ENCODE measurements at places on chromosomes 7 and 10. TPM values are rescaled to one million over a fixed set of nuclear protein-coding genes. Genes with fewer than 3 reads are reported as not detected.

The FGFBP3 gene
- polyA plus RNA-seq = 54.6 TPM

The BLNK gene
- not detected for polyA plus RNA-seq

The PNLIPRP2 gene
- polyA plus RNA-seq = 0.11 TPM

The GNGT1 gene
- not detected for polyA plus RNA-seq

The ZNF438 gene
- 0.86 TPM for polyA plus RNA-seq

GRCh38 chr10:126380352-126381076 lies 7.8 kb downstream of the ADAM12 start:
- no peaks in the 10 kb centered on the region for H3K4me1 ChIP-seq
- no peak for DNase-seq
- H3K4me3 ChIP-seq = no peak overlapping the region

GRCh38 chr10:49643241-49644034 lies 29.6 kb downstream of the CHAT start:
- H3K27ac ChIP-seq = no peak overlapping the region
- H3K27me3 ChIP-seq = no peaks in the 10 kb centered on the region

DNA sequence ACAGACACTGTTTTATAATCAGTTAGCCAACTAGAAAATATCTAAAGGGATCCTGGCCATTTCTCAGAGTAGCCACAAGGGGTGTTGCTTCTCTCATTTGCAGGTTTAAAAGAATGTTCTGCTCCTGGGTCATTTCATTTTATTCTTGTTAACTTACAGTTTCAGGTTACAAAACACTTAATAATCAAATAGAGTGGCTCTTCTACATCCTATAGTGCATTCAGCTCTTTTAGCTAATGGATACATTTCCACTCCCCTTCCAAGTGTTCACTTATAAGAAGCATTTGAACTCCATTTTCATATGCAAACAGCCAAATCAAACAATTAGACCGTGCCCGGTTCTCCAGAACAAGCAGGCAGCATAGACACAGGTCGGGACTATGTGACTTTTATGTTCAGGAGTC lies 117.5 kb downstream of the TRIL start:
- no peak overlapping the region for H3K27ac ChIP-seq
- DNase-seq = no peak
- no peaks in the 10 kb centered on the region for H3K36me3 ChIP-seq
- H3K27me3 ChIP-seq = no peaks in the 10 kb centered on the region
- no peak overlapping the region for H3K4me3 ChIP-seq

GRCh38 chr7:154598396-154598795 lies 404.5 kb downstream of the PAXIP1 start:
- no peak for DNase-seq
- no peaks in the 10 kb centered on the region for H3K36me3 ChIP-seq
- no peaks in the 10 kb centered on the region for H3K27me3 ChIP-seq
- no peak overlapping the region for H3K27ac ChIP-seq
- H3K4me1 ChIP-seq = no peaks in the 10 kb centered on the region

DNA sequence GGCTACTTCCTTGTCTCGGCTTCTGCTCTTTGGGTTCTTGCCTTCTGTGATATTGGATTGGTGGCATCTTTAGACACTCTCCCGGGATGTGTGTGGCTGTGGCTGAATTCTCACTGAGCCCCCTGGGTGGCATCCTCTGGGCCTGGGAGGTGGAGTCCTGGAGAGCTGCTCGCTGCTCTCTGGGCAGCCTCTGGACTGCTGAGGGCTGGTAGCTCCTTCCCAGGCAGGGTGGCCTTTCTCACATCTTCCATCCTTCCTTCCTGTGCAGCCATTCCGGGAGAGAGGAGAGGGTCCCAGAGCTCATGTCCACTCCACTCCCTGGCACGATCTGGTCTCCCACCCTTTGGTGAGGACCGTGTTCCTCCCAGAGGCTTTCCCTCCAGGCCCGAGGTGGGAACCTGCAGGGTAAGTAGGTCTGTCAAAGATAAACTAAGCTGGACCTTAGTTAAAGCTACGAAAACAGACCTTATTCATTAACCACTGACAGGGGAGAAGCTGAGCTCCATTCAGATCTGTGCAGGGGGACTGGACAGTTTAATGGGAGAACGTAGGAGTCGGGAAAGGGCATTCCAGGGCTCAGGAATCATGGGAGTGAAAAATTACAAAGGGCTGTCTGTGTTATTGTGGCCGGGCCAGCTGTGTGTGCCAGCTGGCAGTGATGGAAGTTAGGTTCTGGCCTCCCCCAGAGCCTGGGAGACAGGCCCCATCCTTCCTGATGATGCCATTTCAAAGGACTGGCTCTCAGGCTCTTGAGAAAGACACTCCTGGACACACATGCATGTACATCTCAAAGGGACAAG lies 8.7 kb downstream of the ATP6V0E2 start:
- H3K36me3 ChIP-seq = no peaks in the 10 kb centered on the region
- no peak for DNase-seq
- no peak overlapping the region for H3K27ac ChIP-seq
- H3K4me3 ChIP-seq = no peak overlapping the region
- H3K4me1 ChIP-seq = peaks cover 5% of the 10 kb centered on the region
- no peaks in the 10 kb centered on the region for H3K27me3 ChIP-seq

- H3K36me3 ChIP-seq = no peaks in the 10 kb centered on the region
- no peak overlapping the region for H3K4me3 ChIP-seq
- H3K27ac ChIP-seq = no peak overlapping the region
- H3K27me3 ChIP-seq = no peaks in the 10 kb centered on the region
- DNase-seq = peak; percentile 5
Observed at GRCh38 chr10:35300063-35300699, 36.1 kb upstream of the CCNY start.

DNA sequence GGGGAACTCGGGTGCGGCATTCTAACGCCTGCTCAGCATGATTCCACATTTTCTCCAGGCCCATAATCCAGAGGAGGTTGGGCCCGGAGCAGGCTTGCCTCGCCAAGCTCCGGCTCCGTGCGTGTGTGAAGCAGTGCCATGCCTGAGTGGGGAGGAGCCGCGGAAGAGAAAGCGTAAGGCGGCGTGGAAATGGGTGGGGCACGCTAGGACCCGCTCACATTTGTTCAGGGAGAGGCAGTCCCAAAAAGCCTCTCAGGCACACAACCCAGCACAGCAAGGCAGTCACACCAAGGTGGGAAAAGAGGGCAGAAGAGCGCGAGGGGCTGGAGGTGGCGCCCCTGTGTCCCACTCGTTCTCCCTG lies 695 bp upstream of the VDAC2 start:
- no peaks in the 10 kb centered on the region for H3K27me3 ChIP-seq
- peak overlapping the region; percentile 100 for H3K27ac ChIP-seq
- peaks cover 13% of the 10 kb centered on the region for H3K4me1 ChIP-seq

- DNase-seq = no peak
- H3K27me3 ChIP-seq = no peaks in the 10 kb centered on the region
- peaks cover 3% of the 10 kb centered on the region for H3K4me1 ChIP-seq
- no peak overlapping the region for H3K4me3 ChIP-seq
- no peaks in the 10 kb centered on the region for H3K36me3 ChIP-seq
Observed at GRCh38 chr7:137933270-137934017, 68.4 kb downstream of the CREB3L2 start.

GRCh38 chr7:158028290-158028941 lies 559.2 kb downstream of the PTPRN2 start:
- H3K36me3 ChIP-seq = no peaks in the 10 kb centered on the region
- H3K27me3 ChIP-seq = no peaks in the 10 kb centered on the region
- no peaks in the 10 kb centered on the region for H3K4me1 ChIP-seq
- no peak overlapping the region for H3K27ac ChIP-seq

GRCh38 chr7:106773228-106773627 lies 91.9 kb upstream of the PIK3CG start:
- H3K4me3 ChIP-seq = no peak overlapping the region
- H3K27me3 ChIP-seq = no peaks in the 10 kb centered on the region
- no peaks in the 10 kb centered on the region for H3K36me3 ChIP-seq

GRCh38 chr7:128826512-128826911 lies 3.7 kb upstream of the FLNC start:
- no peak overlapping the region for H3K4me3 ChIP-seq
- H3K36me3 ChIP-seq = no peaks in the 10 kb centered on the region
- H3K27me3 ChIP-seq = peaks cover 8% of the 10 kb centered on the region
- peaks cover 16% of the 10 kb centered on the region for H3K4me1 ChIP-seq

DNA sequence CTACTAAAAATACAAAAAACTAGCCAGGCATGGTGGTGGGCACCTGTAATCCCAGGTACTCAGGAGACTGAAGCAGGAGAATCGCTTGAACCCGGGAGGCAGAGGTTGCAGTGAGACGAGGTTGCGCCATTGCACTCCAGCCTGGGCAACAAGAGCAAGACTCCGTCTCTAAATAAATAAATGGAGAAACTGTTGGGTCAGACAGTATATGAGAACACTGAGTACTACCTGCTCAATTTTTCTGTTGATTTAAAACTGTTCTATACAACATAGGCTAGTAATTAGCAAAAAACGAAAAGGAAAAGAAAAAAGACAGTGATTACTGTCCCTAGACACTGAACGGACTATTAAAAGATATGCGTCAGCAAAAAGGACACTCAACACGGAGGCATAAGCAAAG lies 26.7 kb downstream of the GFRA1 start:
- no peak overlapping the region for H3K4me3 ChIP-seq
- H3K4me1 ChIP-seq = no peaks in the 10 kb centered on the region
- no peak overlapping the region for H3K27ac ChIP-seq
- DNase-seq = no peak
- H3K36me3 ChIP-seq = no peaks in the 10 kb centered on the region
- H3K27me3 ChIP-seq = no peaks in the 10 kb centered on the region

DNA sequence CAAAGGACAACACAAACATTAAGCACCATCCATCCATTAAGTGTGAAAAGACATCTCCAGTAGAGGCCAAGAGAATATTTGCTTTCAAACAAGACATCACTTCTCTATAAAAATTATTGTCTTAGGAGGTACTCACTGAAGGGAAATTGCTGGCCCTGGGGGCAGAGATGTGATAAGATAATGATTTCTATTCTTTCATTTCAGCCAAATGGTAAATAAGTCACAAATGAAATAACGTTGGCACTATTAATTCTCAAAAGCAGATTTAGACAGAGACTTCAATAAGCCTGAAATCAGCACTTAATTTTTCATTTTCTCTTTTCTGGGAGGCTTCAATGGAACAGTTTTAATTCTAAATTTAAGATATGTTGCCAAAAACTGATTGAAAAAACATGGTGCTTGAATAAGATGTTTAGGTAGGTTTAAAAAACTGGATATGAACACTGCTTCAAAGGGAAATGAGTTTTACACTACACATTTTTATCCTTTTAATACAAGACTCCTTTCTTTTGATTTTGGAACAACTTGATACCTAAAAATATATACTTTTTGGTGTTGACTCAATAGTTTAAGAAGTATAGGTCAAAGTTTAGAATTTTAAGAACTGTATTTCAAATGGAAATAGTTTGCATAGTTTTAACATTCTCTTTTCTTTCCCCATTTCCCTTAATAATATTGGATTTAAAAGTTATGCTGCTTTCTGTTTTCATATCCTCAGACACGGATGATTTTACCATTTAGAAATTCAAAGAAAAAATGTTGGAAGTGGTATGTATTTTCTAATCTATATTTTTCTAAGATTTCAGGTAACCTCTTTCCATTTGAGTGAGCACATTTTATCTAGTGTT lies 204.0 kb downstream of the AHR start:
- no peaks in the 10 kb centered on the region for H3K36me3 ChIP-seq
- H3K4me3 ChIP-seq = no peak overlapping the region
- H3K27me3 ChIP-seq = no peaks in the 10 kb centered on the region
- no peak for DNase-seq
- H3K4me1 ChIP-seq = peaks cover 11% of the 10 kb centered on the region
- no peak overlapping the region for H3K27ac ChIP-seq

DNA sequence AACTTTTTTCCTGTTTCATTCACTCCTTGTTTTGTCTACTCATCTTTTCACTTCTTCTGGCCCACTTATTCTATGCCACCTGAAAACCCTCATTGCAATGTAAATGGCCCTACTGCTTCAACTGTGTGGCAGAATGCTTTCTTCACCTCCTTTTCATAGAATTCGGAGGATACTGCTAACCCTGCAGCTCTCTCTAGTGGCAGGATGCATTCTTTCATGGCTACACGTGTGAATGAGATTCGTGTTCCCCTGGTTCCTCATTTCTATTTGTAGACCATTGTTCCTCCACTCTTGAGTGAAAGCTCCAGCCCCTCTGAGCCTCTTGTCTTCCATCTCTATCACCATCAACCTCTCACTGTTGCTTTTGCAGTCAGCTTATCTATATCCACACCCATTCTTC lies 20.9 kb upstream of the CYP26C1 start:
- H3K4me1 ChIP-seq = no peaks in the 10 kb centered on the region
- H3K4me3 ChIP-seq = no peak overlapping the region
- H3K27me3 ChIP-seq = no peaks in the 10 kb centered on the region
- no peak for DNase-seq

GRCh38 chr10:114408112-114408967 lies 4.0 kb upstream of the AFAP1L2 start:
- no peaks in the 10 kb centered on the region for H3K4me1 ChIP-seq
- H3K27ac ChIP-seq = no peak overlapping the region
- no peak overlapping the region for H3K4me3 ChIP-seq
- H3K36me3 ChIP-seq = no peaks in the 10 kb centered on the region
- H3K27me3 ChIP-seq = peaks cover 9% of the 10 kb centered on the region

DNA sequence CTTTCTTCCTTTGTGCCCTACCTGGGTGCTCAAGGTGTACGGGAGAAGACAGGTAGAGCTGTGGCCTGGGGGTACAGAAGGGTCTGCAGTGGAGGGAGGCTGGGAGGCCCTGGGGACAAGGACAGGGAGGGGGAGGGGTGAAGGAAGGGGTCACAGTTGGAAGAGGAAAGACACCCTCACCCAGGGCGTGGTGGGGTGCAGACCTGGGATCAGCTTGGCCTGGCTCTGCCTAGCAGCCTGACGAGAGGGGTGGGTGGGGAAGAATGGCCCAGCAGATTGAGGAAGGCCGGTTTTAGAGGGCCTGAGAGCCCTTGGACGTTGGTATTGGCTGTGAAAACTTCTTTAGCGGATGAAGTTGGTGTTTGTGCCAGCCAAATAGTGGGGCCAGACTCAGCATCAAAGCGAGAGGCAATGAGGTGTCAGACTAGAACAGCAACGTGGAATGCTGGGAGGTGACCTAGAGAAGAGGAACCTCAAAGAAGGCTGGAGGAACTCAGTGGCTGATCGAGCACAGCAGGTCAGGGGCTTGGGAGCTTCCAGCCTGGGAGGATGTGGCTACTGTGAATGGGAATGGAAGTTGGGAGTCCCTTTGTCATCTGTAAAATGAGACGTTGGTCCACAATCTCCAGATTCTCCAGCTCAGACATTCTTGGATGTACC lies 18.1 kb upstream of the TRIM8 start:
- no peak for DNase-seq
- H3K36me3 ChIP-seq = no peaks in the 10 kb centered on the region
- H3K4me3 ChIP-seq = no peak overlapping the region
- no peaks in the 10 kb centered on the region for H3K27me3 ChIP-seq
- H3K27ac ChIP-seq = no peak overlapping the region
- H3K4me1 ChIP-seq = peaks cover 26% of the 10 kb centered on the region

GRCh38 chr10:91798649-91799611 lies 704 bp downstream of the TNKS2 start:
- H3K27ac ChIP-seq = peak overlapping the region; percentile 92
- H3K4me1 ChIP-seq = peaks cover 2% of the 10 kb centered on the region
- DNase-seq = no peak
- H3K4me3 ChIP-seq = peak overlapping the region; percentile 96

- no peak overlapping the region for H3K4me3 ChIP-seq
- DNase-seq = peak; percentile 94
- H3K27me3 ChIP-seq = peaks cover 10% of the 10 kb centered on the region
- H3K27ac ChIP-seq = no peak overlapping the region
- no peaks in the 10 kb centered on the region for H3K36me3 ChIP-seq
Observed at GRCh38 chr10:123582084-123582989, 83.8 kb upstream of the GPR26 start.
